ENCODE measurements at places on chromosomes 5 and 9.

GRCh38 chr5:156920042-156920860 lies 42.8 kb downstream of the TIMD4 start:
- no peak for DNase-seq

GRCh38 chr9:17453751-17454150 lies 125.1 kb upstream of the SH3GL2 start:
- no peak for DNase-seq

DNA sequence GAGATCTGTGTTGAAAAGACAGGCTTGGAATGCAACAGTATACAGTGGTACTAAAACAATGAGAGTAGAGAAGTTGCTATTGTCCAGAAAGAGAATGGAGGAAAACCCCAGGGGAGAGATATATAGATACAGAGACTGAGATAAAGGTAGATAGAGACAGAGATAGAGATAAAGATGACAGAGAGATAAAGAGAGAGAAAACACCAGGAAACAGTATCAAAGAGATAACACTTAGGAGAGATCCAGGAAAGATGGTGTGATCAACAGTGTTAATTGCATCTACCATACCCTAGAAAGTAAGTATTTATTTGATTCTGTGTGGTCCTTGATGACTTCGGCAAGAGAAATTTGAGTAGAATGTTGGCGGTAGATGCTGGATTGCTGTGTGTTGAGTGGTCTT lies 461.8 kb upstream of the RIOK2 start:
- no peak for DNase-seq

DNA sequence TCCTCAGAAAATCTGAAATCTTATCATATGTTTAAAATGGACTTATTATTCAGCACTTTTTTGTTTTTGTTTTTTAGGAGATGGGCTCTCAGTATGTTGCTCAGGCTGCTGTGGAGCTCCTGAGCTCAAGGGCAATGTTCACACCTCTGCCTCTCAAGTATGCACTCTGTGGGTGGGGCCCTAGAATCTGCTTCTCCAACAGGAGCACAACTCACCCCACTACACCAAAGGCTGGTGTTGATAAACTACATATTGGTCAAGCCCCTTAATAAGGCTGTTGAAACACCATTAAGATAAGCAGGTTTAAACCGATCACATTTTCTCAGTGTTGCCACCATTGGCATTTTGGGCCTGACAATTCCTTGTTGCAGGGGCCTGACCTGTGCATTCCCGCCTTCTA lies 131.6 kb downstream of the FANCC start:
- no peak for DNase-seq

- DNase-seq = no peak
Measured at GRCh38 chr5:163439092-163439425, 1.7 kb downstream of the CCNG1 start.

DNA sequence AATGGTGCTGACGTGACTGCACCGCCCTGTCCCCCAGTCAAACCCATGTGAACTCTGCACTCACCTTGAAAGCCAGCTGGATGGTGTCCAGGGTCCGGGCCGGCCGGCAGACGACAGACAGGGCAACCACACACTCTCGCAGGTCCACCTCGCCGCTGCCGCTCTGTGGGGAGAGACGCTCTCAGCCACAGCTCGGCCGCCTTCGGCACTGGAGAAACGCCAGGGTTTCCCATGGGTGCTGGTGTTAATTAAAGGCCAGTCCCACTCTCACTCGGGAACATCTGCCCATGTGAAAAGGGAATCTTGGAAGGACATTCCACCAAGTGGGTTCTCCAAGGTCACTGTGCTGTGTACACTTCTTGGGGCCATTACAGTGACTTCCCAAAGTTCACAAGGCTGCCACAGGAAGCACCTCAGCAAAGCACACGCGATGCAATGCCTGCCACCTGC lies 25.5 kb upstream of the SLC6A3 start:
- DNase-seq = no peak

- DNase-seq = no peak
Measured at GRCh38 chr5:140795259-140795641, 598 bp downstream of the PCDHA2 start.

DNA sequence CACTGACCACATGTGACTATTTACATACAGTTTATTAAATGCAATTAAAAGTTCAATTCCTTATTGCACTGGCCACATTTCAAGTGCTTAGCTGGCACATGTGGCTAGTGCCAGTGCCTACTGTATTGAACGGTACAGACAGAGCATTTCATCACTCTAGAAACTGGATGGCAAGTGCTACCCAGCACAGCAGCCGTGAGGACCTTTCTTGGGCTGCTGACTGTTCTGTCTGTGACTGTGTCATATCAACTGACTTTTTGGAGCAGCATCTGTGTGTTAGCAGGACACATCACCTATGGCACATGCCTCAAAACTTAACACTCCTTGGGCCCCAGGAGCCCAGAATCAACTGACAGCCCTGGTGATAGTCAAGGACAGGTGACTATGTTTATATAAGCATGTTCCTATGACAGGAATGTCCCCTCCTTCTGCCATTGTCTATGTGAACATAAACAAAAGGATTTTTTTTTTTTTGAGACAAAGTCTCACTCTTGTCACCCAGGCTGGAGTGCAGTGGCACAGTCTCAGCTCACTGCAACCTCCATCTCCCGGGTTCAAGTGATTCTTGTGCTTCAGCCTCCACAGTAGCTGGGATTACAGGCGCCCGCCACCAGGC lies 8.9 kb downstream of the IRF1 start:
- no peak for DNase-seq

DNA sequence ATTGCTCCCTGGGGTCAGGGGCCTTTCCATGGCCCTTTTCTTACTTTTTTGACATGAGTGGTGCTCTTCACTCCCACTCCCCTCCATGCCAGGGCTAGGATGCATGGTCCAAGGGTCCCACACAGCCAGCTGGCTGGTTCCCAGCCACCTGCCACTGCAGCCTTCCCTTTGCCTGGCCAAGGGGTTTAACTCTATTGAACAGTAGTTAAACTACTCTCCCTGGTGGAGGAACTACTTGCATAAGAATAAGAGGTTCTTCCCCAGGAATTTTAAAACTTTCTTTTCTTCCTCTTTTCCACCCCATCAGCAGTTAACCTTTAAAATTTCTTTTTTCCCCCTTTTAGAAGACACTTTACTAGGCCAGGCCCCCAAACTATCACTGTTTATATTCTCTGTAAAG lies 1532.8 kb upstream of the ACO1 start:
- no peak for DNase-seq

DNA sequence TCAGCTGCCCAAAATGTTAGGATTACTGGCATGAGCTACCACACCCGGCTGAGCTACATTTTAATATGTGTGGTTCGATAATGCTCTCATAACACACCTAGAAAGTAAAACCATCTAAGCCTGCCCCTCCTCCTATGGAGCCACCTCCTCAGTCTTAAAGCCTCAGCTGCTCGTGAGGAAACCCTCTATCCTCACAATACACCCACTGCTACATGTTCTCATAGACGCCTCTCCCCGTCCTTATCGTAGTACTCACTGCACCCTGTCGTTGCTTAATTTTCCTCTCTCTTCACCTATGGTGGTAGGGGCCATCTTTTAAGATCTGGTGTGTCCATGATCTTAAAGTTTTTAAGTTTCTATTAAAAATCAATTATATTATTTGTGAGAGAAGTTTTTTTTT lies 72.9 kb downstream of the RCL1 start:
- no peak for DNase-seq

GRCh38 chr9:28051559-28052503 lies 478.6 kb upstream of the C9orf72 start:
- no peak for DNase-seq

DNA sequence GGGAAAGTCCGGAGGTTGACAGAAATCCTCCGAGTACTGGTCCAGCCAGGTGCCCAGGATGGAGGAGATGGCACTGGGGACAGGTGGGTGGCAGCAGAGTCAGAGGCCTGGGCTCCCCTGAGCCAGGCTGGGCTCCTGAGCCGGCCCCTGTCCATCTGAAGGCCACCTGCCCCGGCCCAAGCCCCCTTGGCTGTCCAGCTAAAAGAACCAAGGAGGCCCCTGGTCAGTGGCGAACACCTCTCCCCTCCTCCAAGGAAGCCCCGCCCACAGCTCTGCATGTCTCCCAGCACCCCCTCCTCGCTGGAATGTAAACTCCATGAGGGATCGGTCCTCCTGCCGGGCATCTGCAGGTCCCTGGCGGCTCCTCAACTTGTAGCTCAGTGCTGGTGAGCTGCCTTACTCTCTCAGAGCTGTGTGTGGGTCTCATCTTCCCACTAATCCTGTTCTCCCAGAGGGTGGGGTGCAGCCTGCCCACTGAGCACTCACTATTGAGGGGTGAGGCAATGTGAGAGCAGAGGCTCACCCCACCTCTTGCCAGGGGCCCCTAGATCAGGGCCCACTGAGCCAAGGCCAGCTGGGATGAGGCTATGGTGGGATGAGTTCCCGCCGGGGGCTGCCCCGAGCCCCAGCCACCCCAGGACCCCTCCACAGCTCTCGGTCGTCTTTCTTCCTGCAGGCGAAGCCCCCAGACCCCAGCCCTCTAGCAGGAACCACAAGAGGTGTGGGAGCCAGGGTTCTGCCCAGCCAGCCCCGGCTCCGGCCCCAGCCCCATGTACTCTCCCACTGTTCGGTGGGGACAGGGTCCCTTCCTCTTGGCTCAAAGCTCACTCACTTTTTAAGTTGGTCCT lies 12.0 kb downstream of the RALGDS start:
- DNase-seq = no peak

DNA sequence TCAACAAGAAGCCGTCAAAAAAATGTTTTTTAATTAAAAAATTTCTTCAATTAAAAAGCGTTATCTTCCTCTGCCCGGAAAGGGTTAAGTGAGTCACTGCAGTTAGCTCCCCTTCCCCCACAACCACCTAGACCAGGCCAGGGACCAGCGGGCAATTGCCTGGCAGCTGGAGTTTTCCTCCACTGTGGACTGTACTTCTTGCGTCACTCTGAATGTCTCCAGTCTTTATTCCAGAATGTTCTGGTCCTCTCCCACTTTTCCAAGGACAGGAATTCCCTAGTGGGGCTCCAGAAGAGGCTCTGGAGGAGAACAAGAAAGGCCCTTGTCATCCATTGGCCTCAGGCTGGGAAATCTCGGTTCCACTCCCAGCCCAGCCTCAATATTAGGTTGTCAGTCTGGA lies 114.0 kb downstream of the C9orf50 start:
- DNase-seq = no peak

- DNase-seq = no peak
Measured at GRCh38 chr5:89297066-89297465, 414.1 kb upstream of the MEF2C start.

DNA sequence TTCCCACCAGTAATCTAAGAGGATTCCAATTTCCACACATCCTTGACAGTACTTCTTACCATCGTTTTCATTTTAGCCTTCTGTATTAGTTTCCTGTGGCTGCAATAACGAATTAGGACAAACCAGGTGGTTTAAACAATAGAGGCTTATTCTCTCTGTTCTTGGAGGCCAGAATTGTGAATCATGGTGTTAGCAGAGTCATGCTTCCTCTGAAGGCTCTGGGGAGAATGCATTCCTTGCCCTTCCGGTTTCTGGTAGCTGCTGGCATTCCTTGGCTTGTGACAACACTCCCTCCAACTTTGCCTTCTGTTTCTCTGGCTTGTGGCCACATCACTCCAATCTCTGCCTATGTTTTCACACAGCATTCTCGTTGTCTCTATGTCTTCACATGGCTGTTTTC lies 23.5 kb downstream of the RIGI start:
- DNase-seq = no peak

DNA sequence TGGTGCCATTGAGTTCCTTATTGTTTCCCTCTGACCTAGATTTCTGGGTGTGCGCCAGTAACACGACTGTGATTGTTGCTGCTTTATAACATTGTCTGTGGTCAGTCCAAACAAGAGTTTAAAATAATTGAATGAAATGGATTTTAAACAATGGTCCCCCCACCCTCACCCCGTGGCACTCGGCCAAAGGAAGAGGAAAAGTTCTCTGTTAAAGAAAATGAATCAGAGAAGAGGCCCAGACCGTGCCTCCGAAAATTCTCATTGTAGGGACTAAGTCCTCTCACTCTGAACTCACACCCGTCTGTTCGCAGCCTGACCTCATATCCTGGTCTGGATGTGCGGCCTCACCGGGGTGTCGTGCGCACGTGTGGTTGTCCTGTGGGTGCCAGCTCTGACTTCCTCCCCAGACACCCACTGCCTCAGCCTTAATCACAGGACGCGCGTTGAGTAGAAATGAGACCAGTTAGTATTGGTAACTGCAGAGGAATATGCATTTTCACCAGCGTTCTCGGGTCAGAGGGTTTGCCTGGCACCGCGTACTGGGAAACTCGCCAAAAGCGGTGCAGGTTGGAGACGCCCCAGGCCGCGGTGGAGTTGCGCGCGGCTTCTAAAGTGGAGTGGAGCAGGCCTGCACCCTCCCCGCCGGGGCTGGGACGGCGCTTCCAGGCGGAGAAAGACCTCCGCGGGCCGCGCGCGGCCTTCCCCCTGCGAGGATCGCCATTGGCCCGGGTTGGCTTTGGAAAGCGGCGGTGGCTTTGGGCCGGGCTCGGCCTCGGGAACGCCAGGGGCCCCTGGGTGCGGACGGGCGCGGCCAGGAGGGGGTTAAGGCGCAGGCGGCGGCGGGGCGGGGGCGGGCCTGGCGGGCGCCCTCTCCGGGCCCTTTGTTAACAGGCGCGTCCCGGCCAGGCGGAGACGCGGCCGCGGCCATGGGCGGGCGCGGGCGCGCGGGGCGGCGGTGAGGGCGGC lies at the start of gene ABL1:
ABL1 (plus strand) TSS at position 884 of the 966 bp plus-strand sequence. CDS start 193 bp downstream, outside the sequence.
- peak; percentile 84 for DNase-seq

DNA sequence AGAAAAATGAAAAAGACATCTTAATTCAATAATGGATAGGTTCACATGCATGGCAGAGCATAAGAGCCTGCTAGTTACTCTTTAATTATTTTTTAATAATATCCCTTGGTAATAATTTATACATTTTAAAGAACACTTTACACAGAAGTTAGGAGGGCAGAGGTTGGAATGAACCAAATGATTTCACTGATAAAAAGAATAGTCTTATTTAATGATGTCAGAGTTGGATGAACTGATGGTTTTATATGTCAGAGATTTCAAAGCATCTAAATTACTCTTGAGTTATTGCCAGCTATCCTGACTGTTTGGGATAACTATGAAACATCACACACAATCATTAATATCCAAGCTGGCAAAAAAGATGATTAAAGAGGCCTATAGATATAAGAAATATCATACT lies 244.8 kb downstream of the CSNK1G3 start:
- no peak for DNase-seq

DNA sequence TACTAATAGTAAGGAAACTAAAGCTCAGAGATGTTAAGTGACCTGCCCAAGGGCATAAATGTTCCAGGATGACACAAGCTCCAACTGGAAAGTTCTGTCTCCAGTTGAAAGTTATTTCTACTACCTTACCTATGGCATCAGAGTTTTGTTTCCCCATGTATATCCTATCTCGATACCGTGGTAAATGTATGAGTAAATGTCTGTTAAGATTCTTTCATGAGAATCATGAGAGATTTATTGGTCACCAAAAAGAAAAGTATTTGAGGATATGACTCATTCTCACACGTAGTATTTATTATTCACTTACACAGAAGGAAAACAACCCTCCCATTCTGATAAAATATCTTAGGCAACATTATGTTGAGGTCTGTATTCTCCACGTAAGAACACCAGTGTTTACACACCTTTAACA lies 11.1 kb upstream of the SHOC1 start:
- DNase-seq = no peak

- DNase-seq = no peak
Measured at GRCh38 chr5:141032626-141033025, 18.5 kb upstream of the PCDHB1 start.

- DNase-seq = no peak
Measured at GRCh38 chr5:16869821-16870796, 66.0 kb downstream of the MYO10 start.

- no peak for DNase-seq
Measured at GRCh38 chr9:84226126-84226525, 114.4 kb downstream of the SLC28A3 start.
